ENCODE measurements at places on chromosomes 11 and 22.

DNA sequence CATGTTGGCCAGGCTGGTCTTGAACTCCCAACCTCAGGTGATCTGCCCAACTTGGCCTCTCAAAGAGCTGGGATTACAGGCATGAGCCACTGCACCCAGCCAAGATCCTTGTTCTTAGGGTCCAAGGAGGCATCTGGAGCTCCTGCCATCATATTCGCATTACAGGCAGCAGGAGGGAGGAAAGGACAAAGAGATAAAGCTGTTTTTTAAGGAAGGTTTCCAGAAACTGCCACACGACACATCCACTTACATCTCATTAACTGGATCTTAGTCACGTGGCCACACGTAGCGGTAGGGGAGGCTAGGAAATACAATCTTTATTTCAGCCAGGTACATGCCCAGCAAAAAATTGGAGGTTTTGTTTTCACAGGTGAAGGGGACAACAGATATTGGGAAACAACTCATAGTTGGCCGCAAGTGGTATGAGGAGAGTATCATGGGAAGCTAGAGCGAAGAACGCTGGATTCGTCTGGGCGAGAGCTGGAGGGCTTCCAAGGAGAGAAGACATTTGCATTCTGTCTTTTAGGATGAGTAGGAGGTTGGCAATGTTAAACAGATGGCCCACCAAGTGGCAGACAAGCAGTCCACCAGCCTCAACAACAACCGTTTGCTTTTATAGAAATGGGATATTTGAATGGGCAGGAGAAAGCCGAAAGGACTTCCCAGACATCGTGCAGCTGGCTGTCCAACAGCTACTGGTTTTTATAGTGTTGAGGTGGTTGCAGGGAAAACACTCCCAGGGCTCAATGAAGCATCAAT, 39.2 kb upstream of the DMC1 start:
- DNase-seq, result no peak

DNA sequence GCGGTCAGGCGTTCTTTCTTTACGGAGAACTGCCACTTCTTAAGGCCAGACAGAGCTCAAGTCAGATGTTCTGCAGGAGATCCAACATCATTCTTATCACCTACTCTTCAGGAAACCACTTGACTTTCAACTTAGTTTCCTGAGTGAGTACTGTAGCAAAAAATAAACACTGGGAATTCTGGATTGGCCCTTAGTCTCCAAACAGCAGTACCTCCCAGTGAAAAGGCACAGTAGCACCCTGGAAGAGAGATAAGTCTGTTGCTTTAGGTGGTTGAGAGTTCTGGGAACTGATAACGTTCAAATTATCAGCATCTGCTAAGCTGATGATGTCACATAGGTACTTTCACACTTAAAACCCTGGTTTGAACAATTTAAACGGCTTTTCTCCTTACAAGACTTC, 971.8 kb upstream of the TENM4 start:
- no peak for DNase-seq

DNA sequence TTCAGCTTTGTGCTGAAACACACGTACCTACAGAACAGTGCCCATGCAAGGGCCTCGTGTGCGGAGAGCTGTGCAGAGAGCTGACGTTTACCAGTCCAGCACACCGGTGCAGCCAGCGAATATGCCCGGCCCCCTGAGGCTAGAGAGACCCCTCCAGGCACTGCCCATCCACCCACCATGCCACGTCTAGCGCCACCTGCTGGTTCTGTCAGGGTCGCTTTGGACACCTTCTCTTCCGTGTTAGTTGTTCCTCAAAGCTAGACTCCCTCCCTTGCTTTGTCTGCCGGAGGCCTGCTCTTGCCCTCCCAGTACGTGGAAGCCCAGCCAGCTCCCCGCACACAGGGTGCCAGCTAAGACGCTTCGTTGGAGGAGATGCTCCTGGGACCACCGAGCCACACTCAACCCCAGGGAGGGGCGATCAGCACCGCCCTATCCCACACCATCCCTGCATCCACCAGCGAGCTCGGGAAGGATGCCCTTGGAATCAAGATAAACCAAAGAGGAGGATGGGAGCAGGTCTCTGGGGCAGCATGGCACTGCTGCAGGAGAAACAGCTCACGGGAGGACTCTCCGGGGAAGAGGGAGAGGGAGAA, 43.4 kb downstream of the CPT1A start:
- DNase-seq, result no peak

DNA sequence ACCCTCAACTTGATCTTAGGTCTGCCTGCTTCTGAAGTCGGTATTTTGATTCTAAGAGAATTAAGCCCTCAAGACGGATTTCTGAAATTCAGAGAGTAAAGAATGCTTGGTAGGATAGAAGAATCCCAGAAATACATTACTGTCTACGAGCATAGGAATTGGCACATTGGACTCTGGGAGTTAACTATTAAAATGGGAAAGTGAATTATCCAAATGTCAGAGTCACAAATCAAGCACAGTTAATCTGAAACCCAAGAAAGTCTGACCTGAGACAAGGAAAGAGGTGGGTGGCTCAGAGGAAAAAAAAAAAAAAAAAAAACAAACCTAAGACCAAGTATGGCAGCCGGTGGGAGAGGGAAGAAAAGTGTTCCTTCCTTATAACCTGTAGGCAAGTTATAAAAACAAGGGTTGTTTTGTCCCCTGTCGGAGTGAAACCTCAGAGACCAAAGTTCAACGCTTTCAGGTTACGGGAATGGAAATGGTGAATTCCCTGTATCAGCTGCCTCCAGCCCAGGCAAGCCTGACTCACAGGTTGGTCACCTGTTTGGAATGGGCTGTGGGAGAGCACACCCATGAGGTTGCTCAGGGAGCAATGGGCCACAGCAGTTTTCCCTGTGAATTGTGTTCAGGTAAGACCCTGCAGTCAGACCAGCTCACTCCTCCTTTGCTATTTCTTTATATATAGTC, 139.0 kb downstream of the ETS1 start:
- no peak for DNase-seq

DNA sequence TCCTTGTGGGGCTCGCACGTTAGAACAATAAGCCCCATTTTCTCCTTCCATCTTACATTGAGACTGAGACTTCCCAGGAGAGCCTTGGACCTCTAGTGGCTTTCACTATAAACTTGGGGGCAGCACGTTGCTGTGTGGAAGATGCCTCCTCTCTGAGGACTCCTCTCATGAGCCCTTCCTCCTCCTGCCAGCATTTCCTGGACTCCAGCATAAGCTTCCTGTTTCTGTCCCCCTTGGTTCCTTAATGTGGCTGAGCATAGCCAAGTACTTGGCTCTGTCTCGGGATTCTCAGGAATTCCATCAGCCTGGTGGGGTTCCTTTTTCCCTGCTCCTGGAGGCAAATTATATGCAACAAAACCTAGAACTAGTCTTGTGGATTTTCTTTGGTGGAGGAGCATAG, 38.8 kb upstream of the UBASH3B start:
- DNase-seq, result no peak

GRCh38 chr22:39080052-39080762, 3.1 kb downstream of the APOBEC3G start:
- DNase-seq, result no peak

DNA sequence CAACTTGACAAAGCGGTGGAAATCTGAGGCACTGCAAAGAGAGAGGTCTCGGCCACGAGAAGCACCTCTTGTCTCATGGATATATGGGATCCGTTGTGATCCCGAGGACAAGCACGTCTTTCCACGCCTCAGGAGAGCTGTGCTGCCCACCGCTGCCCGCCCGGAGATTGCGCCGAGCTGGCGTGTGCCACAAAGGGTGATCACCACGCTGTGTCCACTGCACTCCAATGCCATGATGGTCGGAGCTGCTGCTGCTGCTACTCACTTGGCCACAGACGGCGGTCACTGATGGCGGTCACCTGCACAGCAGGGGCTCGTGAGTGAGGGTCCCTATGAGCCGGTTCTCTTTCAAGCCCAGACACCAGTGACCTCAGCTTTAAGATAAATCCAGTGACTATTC, 51.1 kb downstream of the SHANK2 start:
- no peak for DNase-seq

- no peak for DNase-seq
Measured at GRCh38 chr11:13143486-13144297, 133.9 kb upstream of the BMAL1 start.

- DNase-seq, result no peak
Measured at GRCh38 chr11:78607696-78608095, 33.0 kb upstream of the NARS2 start.

DNA sequence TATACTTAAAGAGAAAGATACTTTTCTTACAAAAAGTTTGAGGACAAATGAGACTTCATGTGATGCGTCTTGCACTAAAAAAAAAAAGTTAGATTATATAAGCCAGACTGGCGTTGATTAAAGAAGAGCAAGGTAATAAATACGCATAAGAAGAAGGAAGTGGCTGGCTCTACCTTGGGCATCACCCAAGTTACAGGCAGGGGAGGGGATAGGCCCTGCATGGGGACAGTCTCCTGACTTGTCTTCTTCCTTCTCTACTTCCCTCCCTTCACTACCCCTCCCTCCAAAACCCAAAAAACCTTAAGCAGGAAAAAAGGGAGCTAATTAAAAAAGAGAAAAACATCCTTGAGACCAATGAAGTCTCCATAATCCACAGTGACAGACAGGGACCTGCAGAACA, 22.3 kb upstream of the TMA7B start:
- no peak for DNase-seq

DNA sequence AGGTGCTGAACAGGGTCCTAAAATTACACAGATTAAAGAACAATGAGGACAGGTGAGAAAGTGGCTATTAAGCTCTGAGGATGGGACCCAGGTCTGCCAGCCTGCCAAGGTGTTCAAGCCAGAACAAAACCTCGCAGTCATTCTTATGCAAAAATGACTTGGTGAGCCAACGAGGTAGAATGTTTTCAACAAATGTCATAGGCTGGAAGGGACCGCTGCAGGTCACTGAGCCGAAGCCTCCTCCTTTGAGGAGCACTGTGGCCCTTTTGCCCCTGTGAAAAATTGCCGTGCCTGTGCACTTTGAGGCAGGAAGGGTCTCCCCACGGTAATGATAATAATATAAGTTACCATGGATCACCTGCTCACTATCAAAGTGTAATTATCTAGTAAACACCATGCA, 216.2 kb downstream of the DSCAML1 start:
- DNase-seq, result no peak

- no peak for DNase-seq
Measured at GRCh38 chr11:4641501-4641900, 2.3 kb upstream of the OR51E1 start.

DNA sequence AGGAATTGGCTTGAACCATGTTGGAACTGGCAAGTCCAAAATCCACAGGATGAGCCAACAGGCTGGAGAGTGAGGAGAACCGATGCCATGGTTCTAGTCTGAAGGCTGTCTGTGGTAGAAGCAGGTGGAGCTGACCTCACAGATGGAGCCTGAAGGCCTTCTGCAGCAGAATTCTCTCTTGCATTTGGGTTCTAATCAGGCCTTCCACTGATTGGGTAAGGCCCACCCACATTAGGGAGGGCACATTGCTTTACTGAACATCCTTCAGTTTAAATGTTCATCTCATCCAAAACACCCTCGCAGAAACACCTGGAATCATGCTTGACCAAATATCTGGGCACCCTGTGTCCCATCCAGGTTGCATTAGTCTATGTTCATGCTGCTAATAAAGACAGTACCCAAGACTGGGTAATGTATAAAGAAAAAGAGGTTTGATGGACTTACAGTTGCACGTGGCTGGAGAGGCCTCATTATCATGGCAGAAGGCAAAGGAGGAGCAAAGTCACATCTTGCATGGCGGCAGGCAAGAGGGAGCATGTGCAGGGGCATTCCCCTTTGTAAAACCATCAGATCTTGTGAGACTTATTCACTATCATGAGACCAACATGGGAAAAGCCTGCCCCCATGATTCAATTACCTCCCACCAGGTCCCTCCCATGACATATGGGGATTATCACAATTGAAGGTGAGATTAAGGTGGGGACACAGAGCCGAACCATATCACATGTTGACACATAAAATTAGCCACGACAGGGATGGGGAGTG, 15.9 kb downstream of the SMIM38 start:
- no peak for DNase-seq

DNA sequence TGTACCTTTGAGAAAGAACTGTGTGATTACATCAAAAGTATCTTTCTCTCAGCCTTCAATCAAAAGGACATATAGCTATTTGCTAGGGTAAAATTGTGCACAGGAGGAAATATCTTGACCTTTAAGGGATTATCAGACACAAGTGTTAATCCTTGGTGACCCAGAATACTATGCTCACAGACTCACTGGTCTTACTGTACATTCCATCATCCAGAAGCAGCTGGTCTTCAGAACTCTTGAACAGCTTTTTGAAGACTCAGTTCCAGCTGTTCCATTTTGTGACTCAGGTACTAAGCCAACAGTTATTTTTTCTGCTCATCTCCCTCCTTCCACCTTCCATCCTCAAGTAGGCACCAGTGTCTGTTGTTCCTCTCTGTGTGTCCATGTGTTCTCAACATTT, 19.8 kb downstream of the ZBED5 start:
- no peak for DNase-seq

All from esophagus squamous epithelium (tissue), 5 donors.